ENCODE measurements at places on chromosomes 6 and 20.

DNA sequence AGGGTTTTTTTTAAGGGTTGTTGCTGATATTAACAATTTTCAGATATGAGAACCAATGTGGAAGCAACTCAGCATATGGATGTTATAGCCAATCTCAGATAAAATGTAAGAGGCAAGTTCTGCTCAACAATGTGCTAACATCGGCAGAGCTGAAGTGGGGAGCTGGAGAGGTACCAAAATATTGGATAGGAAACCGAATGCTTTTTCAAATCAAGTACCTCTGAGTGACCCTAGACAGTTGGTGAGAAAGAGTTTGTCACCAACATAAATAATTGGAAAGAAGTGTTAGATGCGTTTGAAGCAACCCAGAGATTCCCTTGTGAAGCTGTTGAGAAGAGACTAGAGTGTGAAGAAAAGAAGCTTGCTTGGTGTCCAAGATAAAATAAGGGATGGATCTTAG lies 140.7 kb downstream of the SOX4 start:
- DNase-seq, result no peak

DNA sequence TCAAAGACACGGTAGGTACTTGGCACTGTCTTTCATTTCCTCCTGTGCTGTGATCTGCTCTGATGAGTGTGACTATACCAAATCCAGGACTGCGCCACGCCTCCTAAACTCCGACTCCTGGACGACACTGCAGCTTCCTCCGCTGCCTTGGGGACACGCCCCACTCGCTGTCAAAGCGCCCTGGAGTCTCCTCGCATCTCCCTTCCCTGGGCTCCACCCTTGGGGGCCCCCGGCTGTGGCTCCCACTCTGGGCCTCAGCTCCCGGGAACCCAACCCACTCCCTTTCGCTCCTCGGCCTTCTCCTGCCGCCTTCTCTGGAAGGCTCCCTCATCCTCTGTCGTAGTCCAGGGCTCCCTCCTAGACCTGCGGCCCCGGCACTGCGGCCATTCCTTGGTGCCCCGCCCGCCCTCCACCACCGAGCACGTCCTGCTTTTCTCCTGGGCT lies 61.2 kb downstream of the RSPH3 start:
- no peak for DNase-seq

- DNase-seq, result no peak
These were observed 87.4 kb downstream of the MRPL14 start for GRCh38 chr6:44039839-44040350.

- DNase-seq, result no peak
These were observed 770 bp downstream of the TCF19 start for GRCh38 chr6:31158863-31159855.

DNA sequence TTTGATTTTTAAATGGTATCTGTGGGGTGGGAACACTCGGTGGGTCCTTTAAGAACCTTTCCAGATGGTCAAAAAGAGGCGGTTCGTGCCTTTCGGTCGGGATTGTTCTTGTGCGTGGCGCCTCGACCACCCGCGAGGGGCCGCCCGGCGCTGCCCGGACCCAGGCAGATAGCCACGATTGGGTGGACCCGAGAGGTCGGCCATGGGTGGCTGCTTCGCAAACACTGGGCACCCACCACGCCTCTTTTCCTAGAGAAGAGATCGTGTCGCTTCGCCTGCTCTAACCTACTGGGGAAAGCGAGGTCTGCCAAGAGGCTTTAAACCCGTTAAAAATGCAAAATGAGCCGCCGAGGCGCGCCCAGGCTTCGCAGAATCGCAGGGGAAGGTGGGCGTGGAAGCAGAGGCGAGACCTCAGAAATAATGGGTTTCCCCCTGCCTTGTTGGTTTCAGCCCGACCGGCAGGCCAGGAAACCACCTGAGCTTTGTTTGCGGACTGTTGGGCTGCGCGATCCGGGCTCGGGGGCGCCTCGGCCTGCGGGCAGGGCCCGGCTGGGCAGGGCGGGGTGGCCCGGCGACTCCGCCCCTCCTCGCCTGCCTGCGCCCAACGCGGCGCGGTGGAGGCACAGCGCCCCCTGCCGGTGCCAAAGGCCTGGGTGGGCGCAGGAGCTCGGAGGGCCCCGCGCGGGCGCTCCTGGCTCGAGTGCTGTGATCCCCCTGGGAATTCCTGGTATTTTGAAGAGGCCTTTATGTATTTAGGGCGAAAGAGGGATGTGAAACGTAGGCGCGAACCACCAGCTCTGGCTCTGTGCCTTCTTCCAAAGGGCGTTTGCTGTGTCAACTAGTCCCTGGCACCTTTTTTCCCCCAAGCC lies 1.6 kb downstream of the MARCKS start:
- DNase-seq, result peak; percentile 86

DNA sequence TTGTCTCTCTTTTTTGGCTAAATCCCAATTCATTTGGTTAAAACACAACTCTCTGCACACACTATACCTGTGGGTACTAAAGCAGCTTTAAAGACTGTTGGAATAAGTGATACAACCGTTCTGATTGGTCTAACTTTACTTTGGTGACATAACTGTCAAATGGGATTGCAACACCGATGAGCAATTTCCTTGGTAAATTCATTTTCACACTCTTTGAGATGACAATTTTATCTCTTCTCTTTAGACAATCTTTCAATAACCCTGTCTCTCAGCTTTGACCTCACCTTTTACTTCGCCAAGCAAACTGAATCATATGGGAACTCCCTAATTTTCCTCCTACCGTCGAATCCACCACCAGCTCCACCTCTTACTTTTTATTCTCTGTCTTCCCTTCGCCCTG lies 60.8 kb downstream of the ECT2L start:
- no peak for DNase-seq

All from SHP77 (cell line).